ENCODE measurements at places on chromosomes 2 and 18.

DNA sequence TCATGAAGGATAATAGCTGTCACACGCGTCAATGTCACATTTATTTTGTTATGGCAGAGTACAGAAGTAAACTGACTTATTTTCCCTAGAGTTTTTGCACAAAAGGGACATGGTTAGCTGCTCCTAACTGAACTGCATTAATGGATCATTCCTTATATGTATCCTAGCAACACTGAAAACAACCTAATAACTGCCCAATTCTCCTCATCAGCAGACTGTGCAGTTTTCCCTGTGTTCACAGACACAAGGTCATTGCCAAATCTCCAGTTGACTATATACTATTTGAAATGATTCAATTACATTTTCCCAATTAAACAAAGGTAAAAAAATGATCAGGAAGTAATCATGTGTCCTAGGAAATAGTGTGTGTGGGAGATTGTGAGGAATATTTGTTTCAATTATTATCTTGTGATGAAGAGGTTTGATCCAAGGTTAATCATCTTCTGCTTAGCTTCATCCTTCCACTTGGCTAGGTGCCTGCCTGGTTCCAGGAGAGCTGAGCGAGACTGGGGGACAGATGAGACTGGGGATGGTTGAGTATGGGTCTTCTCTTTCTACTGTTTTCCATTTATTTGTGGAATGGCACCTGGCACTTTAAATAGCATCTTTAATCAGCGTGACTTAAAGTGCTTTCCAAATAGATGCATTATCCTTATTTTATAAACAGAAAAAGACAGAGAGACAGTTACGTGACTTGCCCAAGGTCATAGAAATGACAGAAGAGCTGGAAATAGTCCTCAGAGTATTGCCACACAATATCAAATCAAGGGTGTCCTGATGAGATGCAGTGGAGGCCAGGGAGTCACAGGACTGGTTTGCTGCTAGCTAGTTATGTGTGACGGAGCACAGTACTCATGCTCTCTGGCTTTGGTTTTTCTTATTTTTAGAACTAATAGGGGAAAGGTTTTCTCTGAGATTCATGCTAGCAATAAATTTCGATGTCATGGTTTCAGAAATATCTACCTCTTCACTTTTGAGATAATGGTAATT lies 335.6 kb downstream of the PIK3C3 start:
- no peak for DNase-seq

DNA sequence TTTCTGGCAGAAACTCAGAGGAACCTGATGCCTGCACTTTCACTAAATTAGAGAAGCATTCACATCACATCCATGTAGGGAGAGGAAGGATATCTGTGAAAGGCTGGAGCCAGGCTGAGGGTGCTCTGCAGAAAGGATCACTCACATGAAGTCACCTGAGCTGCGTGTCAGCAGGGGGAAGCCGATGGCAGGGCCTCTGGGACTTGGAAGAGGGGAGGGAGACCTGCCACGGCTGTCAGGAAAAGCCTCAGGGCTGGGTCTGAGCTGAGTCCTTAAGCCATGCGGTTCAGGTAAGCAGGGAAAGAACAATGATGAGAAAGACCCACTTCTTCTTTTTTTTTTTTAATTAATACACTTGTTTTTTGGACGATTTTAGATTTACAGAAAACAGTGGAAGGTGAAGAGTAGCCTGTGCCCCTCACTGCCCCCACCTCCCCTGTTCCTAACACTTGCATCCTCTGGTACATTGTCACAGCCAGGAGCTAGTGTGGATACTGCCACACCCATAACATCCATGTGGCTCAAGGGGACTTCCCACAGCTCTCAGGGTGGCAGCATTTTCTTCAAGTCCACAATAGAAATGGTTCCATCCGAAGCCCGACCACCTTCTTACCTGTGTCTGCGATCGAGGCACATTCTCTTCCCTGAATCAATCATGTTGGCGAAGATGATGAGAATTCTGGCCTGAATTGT lies 156.5 kb upstream of the TPO start:
- no peak for DNase-seq

GRCh38 chr2:11154016-11154922 lies 998 bp upstream of the SLC66A3 start:
- DNase-seq: no peak

- no peak for DNase-seq
These were observed 271.6 kb upstream of the MGAT5 start for GRCh38 chr2:133982256-133982655.

- DNase-seq: no peak
These were observed 4.5 kb downstream of the GBX2 start for GRCh38 chr2:236163471-236164200.

DNA sequence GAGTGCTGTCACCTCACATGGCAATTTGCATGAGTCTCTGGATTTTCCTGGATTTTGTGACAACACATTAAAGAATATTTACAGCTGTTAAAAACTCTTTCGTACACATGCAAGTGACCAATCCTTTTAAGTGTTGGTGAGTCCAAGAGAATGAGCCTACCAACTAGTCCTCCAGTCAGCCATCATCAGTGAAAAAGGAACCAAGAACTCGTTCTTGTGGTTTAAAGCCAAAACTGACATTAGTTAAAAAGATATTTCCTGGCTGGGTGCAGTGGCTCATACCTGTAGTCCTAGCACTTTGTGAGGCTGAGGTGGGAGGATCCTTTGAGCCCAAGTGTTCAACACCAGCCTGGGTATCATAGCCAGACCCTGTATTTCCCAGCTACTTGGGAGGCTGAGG lies 215.4 kb upstream of the ITGA4 start:
- no peak for DNase-seq

DNA sequence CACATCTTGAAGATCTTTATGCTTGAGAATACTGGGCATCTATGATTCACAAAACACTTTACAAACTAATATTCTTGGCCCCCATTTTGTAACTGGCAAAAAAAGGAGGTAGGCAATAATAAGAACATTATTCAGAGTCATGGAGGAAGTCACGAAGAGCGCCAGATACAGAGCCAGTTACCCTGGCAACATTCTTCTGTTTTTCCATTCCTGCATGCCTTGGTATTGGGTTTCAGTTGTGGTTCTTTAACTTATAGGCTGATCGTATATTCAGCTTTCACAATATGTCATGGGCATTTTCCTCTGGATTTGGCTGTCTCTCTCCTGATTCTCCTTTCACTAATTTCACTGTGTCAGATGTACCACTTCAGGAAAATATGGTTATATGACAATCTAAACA lies 234.7 kb downstream of the HRH4 start:
- DNase-seq: no peak

DNA sequence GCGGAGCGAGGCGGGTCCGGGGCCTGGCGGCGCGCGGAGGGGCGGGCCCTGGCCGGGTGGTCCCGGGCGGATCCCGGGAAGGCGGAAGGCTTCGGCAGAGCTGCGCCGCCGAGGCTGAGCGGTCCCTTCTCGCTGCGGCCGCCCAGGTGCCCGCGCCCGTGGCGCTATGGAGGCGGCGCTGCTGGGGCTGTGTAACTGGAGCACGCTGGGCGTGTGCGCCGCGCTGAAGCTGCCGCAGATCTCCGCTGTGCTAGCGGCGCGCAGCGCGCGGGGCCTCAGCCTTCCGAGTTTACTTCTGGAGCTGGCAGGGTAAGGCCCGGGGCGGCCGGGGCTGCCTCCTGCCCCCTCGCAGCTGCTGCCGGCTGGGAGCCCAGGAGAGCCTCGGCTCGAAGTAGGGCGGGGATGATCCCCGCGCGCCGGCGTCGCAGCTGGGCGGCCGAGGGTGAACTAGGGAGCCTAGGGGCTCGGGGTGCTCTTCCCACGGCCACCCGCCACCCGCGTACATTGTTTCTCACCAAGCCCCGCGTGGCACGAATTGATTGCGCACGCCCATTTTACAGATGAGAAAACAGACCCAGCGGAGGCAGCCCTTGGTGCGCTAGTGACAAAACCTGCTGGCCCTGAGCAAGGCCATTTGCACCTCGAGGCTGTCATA lies at the start of gene SLC66A3:
Gene SLC66A3, plus strand, starts transcription at position 87 of the 655 bp plus-strand sequence. Its CDS starts 80 bp downstream, at position 167.
- peak; percentile 77 for DNase-seq

- no peak for DNase-seq
These were observed 22.7 kb upstream of the NCL start for GRCh38 chr2:231486851-231487596.

- DNase-seq: no peak
These were observed 493.1 kb downstream of the SOCS6 start for GRCh38 chr18:70781860-70782453.

DNA sequence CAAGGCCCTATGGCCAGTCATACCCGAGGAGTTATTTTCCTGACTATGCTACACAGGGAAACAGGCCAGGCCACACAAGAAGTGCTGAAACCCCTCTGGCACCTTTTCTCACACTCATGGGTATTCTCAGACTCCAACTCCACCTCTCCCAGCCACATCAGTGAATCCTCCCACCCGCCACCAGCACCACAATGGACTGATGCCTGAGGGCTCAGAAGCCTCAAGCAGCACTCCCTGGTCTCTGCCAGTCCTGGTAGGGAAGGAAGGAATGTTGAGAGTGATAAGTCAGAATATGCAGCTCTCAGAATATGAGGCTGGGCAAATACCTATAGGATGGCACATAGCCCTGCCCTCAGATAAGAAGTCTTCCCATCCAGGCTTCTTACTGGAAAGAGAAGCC lies 391.1 kb downstream of the ALK start:
- DNase-seq: no peak

DNA sequence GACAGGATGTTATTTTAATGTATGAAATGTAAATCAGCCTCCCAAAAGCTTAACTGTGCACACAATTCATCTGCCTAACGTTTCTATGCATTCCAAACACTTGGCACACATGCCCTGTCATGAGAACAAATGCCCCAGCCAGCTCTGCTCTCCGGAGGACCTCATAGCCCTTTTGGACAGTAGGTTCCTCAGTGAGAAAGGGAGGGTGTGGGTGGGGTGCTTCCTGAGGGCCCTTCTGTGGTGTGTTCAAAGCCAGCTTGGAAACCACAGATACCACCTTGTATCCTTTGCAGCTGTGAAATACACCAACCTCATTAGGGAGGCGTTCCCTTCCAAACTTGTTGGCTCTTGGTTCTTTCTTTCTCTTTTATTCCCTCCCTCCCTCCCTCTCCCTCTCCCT lies 102.2 kb upstream of the ASB18 start:
- DNase-seq: no peak

GRCh38 chr2:79714283-79714682 lies 201.4 kb downstream of the CTNNA2 start:
- DNase-seq: no peak

DNA sequence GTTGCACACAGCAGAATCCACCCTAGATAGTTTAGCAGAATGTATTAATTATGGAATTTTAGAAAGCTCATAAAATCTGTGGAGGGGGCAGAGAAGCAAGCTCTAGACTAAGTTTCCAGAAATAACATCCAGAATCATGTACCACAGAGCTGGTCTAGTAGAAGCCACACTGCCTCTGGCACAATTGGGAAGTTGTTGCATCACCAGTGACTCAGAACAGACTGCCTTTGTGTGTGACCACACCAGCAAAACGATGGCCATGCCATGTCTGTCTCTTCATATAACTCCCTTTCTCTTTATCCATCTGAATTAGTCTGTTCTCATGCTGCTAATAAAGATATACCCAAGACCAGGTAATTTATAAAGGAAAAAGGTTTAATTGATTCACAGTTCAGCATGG lies 158.9 kb downstream of the CCDC148 start:
- DNase-seq: no peak

- DNase-seq: no peak
These were observed 162.5 kb upstream of the EPAS1 start for GRCh38 chr2:46134531-46135227.

DNA sequence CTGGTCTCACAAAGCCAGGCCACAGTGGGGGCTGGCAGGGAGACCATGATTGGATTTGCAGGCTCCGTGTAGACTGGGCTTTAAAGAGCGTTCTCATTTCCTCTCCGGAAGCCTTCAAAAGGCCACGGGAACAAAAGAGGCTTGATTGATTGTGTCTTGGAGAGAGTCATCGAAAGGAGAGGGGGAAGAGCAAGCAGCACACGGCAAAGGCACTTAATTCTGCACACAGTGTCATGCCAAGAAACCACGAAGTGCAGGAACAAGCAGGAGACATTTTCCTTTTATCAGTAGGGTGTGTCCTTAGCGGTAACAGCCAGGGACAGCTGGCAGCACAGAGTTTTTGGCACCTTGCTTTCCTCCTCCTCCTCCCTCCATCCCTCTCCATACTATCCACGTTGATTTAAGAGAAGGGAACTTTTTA lies 47.7 kb downstream of the GLI2 start:
- no peak for DNase-seq

GRCh38 chr2:33337385-33337960 lies 139.0 kb upstream of the RASGRP3 start:
- DNase-seq: no peak

DNA sequence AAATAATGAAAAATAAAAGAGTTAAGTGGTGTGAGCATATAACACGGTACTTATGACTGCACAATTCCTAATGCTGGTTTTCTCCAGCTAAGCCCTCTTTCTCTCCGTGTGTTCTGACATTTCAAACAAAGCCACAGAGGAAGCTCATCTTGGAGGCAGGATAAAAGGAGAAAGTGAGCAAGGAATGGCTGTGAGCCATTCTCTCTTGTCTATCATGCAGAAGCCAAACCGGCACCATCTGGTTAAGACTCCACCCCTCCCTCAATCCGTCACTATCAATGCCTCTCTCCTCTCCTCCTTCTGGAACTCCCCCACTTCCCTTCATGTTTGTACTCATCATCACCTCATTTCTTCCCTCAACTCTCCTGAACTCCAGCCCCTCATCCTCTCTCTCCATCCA lies 210.4 kb downstream of the TMEM163 start:
- DNase-seq: no peak

- DNase-seq: no peak
These were observed 113.4 kb upstream of the TANK start for GRCh38 chr2:161046876-161047275.

DNA sequence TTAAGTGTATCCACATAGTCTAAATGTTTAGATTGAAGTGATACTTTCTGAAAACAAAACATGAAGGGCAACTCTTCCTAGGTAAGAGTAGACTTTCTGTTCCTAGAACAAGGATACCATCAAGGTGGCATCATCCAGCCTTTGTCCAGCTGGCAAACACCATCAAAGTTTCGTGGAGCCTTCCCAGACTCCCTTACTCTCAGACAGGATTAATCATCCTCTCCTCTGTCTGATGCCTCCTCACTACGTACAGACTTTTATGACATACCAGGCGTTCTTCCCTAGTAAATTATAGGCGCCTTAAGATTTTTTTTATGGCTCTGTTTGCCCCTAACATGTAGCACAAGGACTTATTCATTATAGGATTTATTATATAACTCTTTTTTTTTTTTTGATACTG lies 29.4 kb upstream of the ASNSD1 start:
- no peak for DNase-seq

DNA sequence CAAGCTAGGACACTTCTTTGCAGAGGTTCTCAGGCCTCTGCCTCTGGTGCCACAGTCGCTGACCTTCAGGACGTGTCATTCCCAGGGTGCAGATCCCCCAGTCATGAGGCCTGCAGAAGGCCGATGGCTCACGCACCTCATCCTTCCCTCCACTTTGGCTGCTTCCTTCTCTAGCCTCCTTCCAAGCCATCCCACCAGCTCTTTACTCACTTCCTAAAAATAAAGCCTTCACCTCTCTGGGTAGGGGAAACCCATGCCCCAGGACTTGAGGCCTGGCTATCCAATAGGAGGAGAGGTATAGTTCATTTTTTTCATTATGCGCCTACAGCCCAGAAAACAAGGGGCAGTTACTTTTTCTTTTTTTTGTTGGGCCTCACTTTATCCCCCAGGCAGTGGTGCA lies 91.4 kb downstream of the B3GNT2 start:
- no peak for DNase-seq

Data from AG09319 (cell line).